ENCODE measurements at places on chromosomes 4 and X.

DNA sequence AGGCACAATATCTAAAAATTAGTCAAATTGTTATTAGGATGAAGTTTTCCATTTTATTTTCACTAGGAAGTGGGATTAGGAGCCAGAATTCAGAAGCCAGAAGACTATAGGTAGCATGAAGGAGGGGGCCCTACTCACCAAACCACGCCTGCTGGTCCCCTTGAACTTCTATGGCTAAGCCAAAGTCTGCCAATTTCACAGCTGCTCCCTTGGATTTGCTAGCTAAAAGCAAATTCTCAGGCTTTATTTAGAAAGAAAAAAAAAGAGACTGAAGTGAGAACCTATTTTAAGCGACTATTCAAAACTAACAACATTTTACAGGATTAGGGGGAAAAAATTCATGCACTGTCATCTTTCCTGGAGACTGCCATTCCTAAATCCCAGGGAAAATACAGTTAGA is 224.3 kb downstream of the CAMK2D start:
- DNase-seq = no peak

DNA sequence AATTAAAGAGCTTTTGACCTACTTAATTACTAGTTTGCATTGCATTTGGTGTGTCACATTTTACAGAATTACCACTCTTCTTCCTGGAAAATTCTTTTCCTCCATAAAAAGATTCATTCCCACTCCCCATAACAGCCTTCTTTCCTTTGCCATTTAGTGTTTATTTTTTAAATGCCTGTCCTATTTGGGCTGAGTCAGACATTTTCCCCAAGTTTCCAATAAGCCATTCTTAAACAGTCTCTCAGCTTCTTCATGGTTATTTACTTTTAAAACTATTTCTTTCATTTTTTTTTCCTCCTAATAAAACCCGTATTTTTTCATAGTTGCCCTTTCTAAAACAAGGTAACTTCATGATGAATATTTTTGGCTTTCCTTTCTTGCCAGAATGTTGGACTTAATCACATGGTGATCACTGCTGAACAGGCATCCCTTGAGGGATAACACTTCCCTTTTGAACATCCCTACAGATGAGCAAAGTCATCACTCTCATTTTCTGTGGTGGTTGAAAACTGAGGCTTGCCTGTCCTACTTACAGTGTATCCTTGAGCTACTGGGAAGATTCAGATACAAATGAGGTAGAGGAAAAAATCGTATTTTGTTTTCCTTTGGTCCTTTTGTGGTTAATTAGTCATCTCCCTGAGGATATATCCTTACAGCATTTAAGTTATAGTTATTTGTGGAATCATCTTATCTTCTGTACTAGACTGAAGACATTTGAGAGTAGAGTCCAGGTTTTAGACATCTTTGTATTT is 520.5 kb upstream of the NR3C2 start:
- DNase-seq = no peak

- no peak for DNase-seq
Observed at GRCh38 chr4:24799544-24800324, 4.4 kb downstream of the SOD3 start.

GRCh38 chr4:88134536-88135355 is 23.7 kb downstream of the ABCG2 start:
- DNase-seq = no peak

DNA sequence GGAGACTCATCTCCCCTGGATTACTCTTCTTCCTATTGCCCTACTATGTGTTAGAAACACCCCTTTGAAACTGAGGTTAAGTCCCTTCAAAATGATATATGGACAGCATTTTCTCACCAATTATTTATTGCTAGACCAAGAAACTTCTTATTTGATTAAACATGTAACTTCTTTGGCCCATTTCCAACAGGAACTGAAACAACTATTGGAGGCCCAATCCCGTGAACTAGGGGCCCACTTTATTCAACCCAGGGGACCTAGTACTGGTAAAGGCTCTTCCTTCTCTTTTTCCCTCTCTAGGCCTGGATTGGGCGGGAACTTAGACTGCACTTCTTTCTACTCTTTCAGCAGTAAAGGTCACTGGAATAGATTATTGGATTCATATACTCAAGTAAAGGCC is 16.7 kb upstream of the COL25A1 start:
- DNase-seq = no peak

DNA sequence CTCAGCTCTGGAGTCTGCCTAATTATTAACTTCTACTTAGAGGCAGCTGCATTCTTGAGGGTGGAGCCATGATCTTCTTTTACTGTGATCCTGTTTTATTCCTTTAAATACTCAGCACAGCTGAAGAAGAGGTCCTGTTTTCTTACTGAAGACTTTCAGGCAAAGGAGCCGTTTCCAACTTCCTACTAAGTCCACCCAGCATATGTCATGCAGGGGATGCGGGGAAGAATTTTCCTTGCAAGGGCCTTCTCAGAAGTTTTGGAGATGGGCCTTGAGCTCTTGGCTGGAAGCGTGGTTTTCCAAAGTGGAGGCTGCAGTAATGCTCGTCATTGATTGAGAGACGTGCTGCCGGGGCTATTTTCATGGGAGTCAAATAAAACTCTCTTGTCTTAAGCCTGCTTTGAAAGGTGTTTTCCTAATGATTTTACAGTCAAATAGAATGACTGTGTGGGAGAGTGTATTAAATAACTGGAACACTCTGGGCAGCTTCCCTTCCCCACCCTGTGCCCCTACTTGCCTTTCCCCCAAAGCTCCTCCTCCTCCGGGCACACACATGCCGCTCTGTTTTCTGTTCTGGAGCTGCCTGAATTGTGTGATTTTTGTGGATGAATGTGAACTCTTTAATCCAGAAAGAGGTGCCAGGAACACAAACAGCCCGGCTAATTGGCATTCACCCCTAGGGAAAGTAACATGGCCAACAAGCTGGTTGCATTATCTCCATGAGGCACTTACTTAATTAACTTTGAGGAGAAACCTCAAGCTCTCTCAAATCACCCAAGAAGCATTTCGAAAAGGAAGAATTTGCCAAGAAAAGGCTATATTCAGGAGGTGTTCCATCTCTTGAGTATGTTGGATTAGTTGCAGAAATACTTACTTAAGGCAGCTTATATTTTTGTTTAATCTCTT is 28.1 kb downstream of the FGF2 start:
- DNase-seq = no peak

DNA sequence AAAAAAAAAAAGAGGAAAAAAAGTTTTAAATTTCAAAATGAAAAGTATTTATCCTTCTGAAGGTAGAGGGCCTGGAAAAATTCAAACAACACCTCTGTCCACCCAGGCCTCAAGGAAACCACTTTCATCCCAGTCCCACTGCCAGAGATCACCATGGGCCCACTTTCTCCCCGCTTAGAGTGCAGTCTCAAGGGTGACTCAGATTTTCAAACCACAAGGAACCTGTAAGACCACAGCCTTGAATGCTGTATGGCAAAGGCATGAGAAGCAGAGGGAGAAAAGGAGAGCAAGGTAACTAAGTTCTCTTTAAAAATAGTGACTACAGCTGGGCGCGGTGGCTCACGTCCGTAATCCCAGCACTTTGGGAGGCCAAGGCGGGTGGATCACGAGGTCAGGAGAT is 87.9 kb upstream of the PACRGL start:
- DNase-seq = no peak

- DNase-seq = no peak
Observed at GRCh38 chr4:183347566-183347965, 25.3 kb upstream of the CLDN24 start.

- no peak for DNase-seq
Observed at GRCh38 chrX:68867458-68868112, 38.8 kb downstream of the EFNB1 start.

DNA sequence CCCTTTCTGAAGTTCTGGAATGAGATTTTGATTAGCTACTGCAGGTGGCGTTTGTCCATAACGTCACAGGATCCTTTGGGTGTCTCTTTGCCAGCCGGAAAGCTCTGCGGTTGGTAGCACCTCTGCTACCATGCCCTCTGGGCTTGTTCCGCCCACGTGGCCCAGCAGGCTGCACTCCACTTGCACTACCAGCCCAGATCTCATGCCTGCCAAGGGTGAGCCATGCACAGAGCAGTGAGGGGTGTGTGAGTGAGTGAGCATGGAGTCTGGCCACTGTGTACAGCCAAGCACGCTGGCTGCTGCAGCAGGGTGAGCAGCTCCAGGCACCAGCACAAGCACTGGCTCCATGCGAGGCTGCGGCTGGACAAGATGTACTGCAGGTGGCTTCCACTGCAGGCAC is 6.6 kb upstream of the HNRNPD start:
- DNase-seq = peak; percentile 87

- DNase-seq = no peak
Observed at GRCh38 chrX:2799369-2799768, 29.4 kb upstream of the GYG2 start.

DNA sequence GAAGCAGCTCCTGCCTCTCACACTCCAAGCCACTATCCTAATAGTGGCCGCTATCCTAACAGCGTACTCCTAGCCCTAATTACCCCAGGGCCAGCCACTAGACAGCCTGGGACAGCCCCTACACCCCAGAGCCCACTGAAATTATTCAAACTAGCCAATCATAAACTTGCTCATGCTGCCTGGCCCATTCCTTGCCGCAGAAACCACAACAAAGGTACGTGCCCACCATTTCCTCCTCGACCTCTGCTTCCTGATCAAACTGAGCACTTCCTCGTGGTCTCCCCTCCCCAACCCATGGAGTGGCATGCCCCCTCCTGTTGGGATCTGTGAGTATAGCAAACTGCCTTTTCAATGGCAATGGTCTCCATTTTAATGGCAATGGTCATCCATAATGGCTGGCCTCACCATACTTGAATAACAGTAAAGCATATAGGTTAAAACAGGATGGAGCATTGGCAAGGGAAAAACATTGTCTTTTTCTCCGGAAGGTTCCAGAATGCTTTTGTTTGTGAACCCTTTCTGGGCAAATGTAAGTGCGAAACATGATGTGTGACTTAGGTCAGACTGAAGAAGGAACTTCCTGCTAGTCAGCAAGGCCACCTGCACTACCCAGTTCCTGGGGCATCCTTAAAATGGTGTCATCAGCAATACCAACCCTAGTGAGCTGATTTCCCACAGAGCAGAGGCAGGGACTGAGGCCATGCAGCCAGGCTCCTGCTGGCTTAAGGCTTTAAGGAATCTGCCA is 107.1 kb upstream of the ATP6AP2 start:
- no peak for DNase-seq

DNA sequence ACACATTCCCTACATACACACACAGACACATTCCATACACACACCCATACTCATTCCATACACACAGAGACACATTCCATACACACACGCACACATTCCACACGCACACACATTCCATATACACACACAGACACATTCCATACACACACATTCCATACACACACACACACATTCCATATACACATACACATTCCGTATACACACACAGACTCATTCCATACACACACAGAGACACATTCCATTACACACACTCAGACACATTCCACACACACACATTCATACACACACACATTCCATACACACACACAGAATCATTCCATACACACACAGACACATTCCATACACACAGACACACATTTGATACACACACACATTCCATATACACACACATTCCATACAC is 15.2 kb downstream of the LINC00632 start:
- DNase-seq = no peak

DNA sequence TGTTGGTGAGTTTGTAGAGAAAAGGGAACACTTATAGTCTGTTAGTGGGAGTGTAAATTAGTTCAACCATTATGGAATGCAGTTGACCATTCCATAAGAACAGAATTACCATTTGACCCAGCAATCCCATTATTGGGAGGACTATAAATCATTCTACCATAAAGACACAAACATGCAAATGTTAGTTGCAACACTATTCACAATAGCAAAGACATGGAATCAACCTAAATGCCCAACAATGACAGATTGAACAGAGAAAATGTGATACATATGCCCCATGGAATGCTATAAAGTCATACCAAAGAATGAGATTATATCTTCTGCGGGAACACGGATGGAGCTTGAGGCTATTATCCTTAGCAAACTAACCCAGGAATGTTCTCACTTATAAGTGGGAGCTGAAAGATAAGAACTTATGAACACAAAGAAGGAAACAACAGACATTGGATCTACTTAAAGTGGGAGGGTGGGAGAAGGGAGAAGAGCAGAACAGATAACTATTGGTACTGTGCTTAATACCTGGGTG is 1819.2 kb upstream of the ADGRL3 start:
- no peak for DNase-seq

GRCh38 chrX:63128509-63128908 is 222.6 kb downstream of the SPIN4 start:
- no peak for DNase-seq

- DNase-seq = no peak
Observed at GRCh38 chr4:27931584-27931983, 1070.9 kb downstream of the STIM2 start.

GRCh38 chr4:69994782-69995181 is 984 bp upstream of the STATH start:
- no peak for DNase-seq

DNA sequence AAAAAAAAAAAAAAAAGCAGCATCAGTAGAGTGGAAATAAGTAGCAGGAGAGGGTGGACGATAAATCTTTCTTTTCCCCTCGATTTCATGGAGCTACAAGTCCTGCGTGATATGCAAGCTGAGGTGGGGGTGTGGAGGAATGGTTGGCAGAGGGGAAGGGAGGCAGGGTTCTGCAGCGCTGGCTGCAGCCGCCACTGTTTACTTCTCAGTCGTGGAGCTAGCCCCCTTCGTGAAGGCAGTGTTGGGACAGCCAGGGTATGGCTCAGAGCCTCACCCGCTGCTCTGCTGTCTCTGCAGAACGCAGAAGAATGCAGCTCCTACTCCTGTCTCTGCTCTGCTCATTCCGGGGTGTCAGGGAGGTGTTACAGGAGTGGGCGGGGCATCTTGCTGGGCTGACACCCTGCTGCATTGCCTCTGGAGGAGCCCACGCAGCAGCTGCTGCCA is 140.6 kb downstream of the GPM6A start:
- DNase-seq = peak; percentile 8

GRCh38 chr4:7876201-7876875 is 63.3 kb downstream of the AFAP1 start:
- peak; percentile 83 for DNase-seq

- DNase-seq = no peak
Observed at GRCh38 chr4:38242822-38243387, 282.7 kb downstream of the PTTG2 start.

GRCh38 chr4:5383191-5383980 is 325.0 kb downstream of the EVC2 start:
- no peak for DNase-seq
